ENCODE measurements at places on chromosomes 4 and X.

DNA sequence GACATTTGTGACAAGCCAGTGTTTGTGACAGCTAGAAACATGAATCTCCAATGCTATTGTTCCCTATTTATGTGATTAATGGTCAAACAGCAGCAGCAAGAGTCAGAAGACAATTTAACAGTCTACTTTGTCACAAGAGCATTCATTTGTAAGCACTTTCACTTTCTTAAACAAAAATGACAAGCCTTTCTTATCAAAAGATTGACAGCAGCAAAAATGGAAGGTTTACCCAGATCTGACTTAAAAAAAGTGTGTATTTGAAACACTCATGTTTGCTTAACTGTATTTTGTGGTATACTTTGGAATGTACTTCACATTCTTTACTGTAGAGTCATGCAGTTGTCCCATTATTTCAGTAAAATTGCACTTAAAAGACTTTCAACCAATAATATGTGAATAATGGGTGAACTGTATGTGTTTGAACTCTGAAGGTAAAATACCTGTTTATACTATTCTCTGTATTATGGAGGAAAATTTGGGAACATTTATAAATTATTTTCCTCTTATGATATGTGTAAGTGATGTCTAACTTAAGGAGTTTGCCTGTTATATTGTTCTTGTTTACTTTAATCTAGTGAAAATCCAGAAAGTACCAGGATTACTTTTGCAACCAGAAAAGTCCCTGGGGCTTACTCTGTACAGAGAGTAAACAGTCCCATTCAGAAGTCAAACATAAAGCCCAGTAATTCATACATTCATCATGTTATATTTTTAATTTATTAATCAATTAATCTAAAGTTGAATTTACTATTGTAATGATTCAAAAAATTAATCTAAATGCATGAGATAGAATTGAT lies 314.9 kb upstream of the TRAM1L1 start:
- DNase-seq: no peak

GRCh38 chrX:110419512-110419911 lies 60.9 kb downstream of the RTL9 start:
- no peak for DNase-seq

GRCh38 chrX:63754860-63755579 lies 30.0 kb downstream of the ARHGEF9 start:
- peak; percentile 84 for DNase-seq

GRCh38 chr4:125346616-125347015 lies 31.9 kb downstream of the FAT4 start:
- no peak for DNase-seq

DNA sequence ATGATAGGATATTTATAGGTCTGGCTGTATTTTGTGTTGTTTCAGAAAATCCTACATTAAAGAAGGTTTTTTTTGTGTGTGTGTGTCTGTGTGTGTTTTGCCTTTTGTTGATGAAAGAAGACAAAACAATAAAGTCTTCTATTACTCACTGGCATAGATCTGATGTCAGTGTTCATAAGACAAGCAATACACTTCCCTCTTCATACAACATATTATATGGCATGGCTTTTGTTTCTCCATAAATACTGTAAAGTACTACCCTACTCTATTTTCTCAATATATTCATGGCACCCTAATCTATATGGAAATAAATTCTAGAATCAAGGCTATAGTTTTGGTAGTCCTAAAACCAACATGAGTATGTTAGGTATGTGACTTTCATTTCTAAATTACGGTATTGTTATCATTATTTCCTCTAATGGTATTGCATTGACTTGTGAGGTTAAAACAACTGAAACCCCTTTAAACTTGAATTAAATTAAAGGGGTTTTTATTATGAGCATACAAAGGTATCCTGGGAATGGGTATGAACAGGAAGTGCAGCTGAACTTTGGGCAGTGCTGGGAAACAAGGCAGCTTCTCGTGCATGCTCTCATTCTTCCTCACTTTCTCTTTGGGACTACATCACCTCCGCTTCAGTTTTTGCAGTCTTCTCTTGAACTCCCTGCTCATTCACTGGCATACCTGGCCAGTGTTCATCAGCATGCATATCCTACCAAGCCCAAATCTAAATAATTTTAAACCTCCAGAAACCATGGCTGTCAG lies 70.5 kb upstream of the PRSS48 start:
- DNase-seq: no peak
